T-cell (primary cell): ENCODE measurements at places on chromosomes 4 and X. TPM values are rescaled to one million over a fixed set of nuclear protein-coding genes. Genes with fewer than 3 reads are reported as not detected.
A peak's percentile ranks its signal among the peaks of the same experiment; 100 is the strongest.

DNA sequence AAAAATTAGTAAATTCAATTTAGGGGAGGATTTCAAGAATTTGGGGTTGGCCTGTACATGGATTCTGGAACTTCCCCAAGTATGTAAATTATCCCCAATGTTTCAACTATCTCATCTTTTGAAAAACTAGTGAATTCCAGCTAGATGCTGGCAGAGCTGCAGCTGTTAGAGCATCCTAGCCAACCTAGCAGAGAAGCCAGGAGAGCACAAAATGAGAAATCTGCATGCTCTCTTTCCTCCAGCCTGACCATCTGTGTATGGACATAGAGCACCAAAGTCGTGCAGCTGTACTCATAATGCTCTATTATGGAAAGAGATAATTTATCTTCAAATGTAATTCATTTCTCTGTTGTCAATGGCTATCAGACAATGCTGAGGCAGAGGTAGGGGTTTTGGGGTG is 1217.7 kb downstream of the PCDH19 start:
- no peak for DNase-seq

- DNase-seq: no peak
Measured at GRCh38 chrX:108257556-108257955, 166.0 kb downstream of the ATG4A start.

DNA sequence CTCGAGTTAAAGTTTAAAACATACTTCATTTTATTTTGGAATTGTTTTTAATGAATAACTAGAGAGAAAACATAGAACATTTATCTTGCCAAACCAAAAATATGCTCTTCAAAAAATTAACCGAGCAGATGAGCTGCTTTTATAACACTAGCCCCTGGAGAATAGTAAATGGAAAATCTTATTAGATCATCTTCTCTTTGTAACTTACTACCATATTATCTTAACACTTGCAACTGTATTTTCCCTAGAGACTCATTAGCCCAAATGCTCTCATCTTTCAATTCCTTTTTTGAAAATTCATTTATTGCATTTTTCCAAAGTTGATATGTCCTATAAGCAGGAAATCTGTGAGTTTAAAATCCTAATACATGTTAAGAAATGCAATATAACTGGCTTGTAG is 143.3 kb downstream of the CAMK2D start:
- no peak for DNase-seq

GRCh38 chrX:107624893-107625292 is 3.4 kb upstream of the PRPS1 start:
- DNase-seq: no peak

PNMA6F gene
- total RNA-seq: not detected

AMER1 gene
- total RNA-seq: 3.6 TPM

- DNase-seq: no peak
Measured at GRCh38 chr4:146520896-146521540, 722 bp downstream of the SLC10A7 start.

DNA sequence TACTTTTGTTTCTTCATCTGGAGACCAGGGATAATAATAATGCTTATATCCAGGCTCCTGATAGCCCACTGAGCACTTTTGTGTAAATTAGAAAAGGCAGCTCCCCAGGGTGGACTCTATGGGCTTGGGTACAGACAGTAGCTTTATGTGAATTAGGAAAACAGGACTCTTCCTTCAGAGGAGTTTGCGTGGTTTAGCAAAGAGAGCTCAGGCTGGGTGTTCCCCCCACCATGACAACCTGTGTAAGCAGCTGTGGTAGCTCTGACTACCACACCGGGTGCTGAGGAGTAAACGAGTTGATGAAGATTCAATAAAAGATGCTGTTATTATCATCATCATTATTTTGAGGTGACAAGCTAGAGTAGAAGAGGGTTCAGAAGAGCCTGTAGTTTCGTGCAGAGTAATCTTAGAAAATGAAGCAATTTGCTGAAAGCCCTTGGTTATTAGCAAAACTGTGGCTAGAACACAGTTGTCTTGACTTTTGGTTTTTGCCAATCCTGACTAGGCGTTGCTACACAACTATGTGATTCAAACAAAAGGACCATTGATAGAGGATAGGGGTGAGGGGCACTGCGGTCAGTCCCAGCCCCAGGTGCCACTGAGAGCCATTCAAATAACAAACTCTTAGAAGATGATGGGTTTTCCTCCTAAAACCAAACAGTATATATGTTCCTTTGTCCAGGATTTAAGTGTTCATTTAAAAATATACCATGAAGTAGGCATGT is 60.6 kb upstream of the LIMCH1 start:
- no peak for DNase-seq

GRCh38 chrX:109684136-109684535 is 48.9 kb downstream of the ACSL4 start:
- no peak for DNase-seq

DNA sequence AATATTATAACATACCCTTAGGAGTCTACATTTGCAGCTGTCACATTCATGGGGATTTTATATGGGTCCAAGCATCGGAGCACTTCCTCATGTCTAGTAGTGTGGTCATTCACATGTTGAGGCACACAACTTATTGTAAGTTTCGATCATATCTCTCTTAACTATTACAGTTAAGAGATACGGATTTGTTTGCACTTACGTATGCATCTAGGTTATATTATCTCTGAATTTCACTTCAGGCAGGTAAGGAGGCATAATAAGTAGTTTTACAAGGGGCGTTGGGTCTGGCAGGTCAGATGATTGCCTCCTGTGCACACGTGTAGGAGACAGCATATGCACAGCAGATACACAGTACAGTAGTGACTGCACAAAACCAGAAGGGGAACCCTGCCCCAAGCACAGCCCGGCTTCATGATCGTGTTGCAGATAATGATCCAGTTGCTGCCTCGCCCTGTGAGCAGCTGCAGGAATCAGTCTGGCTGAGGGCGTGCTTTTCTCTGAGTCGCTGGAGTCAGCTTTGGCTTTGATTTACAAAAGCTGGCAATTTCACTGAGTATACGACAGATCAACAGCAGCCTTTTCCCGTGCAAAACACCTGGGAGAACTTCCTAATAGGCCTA is 302.9 kb upstream of the GATB start:
- DNase-seq: no peak

ANKRD37 gene
- 7.7 TPM for total RNA-seq

- DNase-seq: no peak
Measured at GRCh38 chr4:39574946-39575345, 47.7 kb upstream of the UGDH start.

GRCh38 chr4:182916483-182917181 is 554 bp downstream of the DCTD start:
- no peak for DNase-seq

DNA sequence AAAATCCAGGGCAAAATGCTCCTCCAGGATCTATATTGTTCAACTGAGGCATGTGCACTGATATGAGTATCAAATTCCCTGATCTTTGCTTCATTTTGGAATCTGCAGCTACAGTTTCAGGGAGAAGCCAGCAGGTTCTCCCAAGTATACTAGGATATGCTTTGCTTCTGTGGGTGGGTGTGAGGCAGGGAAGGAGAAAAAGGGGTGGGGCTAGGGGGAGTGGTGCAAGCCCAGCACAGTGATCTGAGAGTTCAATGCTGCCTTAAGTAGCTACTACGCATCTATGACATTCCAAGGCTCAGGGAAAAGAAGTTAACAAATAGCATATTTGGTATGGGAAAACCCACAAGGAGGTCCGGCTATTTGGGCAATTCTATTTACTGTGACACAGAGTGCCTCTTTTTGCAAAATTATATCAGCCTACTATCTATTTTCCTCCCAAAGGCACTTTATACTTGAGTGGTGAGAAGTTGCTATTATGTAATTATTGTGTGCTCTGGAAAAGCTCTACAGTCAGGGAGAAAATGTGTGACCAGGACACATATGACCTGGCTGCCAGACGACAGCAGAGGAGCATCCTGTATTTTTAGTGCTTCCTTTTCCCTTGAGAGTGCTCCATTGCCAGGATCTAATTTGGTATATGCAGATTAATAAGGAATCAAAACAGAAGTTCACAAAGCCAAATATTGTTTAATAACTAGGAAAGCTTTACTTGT is 162.0 kb downstream of the RNF150 start:
- no peak for DNase-seq

- DNase-seq: no peak
Measured at GRCh38 chr4:113383111-113383785, 333.8 kb downstream of the ANK2 start.

DNA sequence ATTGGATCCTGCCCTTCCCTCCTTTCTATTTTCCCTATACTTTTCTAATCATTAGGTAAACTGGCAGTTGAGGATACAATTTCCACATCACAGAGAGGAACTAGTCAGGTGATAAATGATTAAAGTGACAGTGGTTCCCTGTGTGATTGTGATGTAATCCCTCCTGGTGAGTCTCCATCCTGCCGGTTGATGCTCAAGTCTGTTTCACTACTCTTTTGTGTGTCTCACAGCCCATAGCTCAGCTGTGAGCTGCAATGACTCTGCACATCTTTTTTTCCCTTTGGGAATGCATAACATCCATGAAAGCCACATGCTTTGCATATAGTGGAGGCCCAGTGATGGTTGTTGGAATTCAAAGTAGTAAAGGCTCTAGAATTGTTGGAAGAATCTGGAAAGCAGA is 60.4 kb downstream of the CCNI start:
- no peak for DNase-seq

UGT2B17 gene
- not detected for total RNA-seq

PABPC4L gene
- total RNA-seq: 0.06 TPM

EGFL6 gene
- not detected for total RNA-seq

DNA sequence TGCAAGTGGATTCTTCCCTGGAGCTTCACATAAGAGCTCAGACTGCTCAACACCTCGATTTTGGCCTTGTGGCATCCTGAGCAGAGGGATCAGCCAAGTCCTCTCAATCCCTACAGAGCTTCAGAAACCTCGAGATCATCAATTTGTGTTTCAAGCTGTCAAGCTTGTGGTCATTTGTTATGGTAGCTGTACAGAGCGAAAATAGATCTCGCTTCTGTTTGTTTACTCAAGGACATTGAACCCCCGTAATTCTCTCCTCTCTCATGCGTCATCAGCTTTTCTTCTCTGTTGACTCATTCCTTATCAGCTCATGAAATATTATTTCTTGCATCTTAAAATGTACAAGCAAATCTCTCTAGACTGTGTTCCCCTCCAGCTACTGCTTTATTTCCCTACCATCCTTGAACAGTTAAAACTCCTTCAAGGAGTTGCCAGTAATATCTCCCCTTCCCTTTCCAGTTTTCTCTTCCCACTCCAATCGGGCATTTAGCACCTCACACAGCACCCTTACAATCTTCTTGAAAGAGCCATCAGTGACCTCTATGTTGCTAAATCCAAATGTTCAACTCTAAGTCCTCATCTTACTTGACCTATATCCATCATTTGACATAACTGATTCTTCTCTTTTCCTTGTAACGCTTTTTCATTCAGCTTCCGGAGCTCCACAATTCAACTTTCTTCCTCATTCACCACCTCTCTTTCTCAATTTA is 106.2 kb upstream of the FAT1 start:
- no peak for DNase-seq

WNK3 gene
- total RNA-seq: 0.29 TPM

DNA sequence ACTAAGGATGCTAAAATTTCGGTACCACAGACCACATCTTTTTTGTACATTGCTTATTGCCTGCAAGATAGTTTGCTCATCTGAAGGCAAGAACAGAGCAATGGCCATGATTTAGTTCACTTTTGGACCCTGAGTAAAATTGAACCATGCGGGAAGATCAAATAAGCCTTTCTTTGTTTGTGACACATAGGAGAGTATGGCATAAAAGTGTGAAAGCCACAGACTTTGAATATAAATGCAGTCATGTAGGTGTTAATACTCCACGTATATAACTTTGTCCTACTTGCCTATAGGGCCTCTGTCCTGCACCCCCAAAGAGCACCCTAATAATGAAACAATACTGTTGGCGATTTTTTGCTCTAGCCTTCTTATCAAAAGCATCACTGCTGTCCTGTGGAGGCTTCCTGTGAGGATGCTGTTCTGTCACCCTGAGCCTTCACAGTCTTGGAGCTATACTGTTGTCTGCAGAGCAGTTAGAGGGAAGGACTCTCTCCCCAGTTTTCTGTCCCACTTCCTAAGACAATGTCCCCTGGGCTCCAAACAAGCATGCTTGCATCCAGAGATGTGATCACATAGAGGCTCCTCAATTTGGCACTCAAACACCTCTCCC is 10.2 kb upstream of the CXCL13 start:
- peak; percentile 12 for DNase-seq

NXF2B gene
- not detected for total RNA-seq

POLN gene
- total RNA-seq: 2.5 TPM

- no peak for DNase-seq
Measured at GRCh38 chr4:108287834-108288413, 119.2 kb upstream of the LEF1 start.

GRCh38 chr4:119663160-119663788 is 34.7 kb upstream of the PDE5A start:
- no peak for DNase-seq

GRCh38 chr4:174218127-174218790 is 65.2 kb downstream of the FBXO8 start:
- DNase-seq: no peak

PCDH10 gene
- not detected for total RNA-seq

TCP11X2 gene
- total RNA-seq: not detected

DNA sequence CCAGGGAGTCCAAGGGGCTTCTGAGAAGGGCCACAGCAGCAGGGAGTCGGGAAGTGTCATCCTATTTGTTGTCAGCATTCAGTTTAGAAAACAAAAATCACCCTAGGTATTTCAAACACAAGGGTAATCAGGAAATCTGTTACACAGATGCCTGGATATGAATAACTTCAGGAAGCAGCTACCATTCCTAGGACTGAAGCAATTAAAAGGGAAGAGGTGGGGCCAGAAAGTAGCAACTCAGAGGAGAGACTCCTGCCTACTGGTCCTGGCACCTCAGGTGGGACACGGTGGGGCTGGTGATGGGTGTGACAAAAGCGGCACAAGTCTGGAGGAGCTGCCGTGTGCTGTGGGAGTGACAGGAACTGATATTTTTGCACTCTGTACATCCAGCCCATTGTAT is 107.9 kb downstream of the PDGFRA start:
- DNase-seq: no peak

GRCh38 chr4:186727169-186727976 is 3.7 kb upstream of the FAT1 start:
- no peak for DNase-seq

DNA sequence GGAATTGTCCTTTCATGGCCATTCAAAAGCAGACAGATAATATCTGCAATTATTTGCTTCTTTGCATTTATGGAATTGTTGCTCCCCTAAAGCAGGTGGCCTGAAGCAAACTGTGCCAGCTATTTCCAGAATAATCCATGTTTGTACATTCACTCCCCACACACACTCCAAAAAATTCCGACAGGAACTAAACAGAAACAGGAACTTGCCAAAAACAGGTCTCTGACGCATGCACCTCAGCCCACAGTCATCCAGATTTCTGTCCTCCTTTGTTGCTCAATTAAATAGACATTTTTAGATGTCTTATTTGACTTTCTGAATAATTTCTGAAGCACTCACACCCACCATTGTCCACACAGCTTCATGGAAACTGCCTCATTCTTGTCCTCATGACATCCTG is 71.5 kb upstream of the EDNRA start:
- DNase-seq: no peak
